ENCODE measurements at places on chromosomes 13 and 19. TPM values are rescaled to one million over a fixed set of nuclear protein-coding genes. Genes with fewer than 3 reads are reported as not detected.

The LACC1 gene
- total RNA-seq: 8.9 TPM

The SIGLEC9 gene
- total RNA-seq: not detected

The CEACAM20 gene
- not detected for total RNA-seq

- no peak for DNase-seq
- no peaks in the 10 kb centered on the region for H3K27me3 ChIP-seq
Measured at GRCh38 chr19:35462476-35462953, 14.5 kb downstream of the FFAR2 start.

- H3K4me3 ChIP-seq: no peak overlapping the region
- H3K36me3 ChIP-seq: no peaks in the 10 kb centered on the region
- H3K27me3 ChIP-seq: no peaks in the 10 kb centered on the region
- no peak overlapping the region for H3K27ac ChIP-seq
- DNase-seq: no peak
Measured at GRCh38 chr13:43293561-43293960, 270.2 kb downstream of the DNAJC15 start.

GRCh38 chr13:44306371-44307192, 67.0 kb upstream of the SERP2 start:
- H3K27me3 ChIP-seq: no peaks in the 10 kb centered on the region
- no peaks in the 10 kb centered on the region for H3K36me3 ChIP-seq
- peak overlapping the region; percentile 96 for H3K27ac ChIP-seq
- DNase-seq: peak; percentile 99
- H3K4me1 ChIP-seq: peaks cover 28% of the 10 kb centered on the region

DNA sequence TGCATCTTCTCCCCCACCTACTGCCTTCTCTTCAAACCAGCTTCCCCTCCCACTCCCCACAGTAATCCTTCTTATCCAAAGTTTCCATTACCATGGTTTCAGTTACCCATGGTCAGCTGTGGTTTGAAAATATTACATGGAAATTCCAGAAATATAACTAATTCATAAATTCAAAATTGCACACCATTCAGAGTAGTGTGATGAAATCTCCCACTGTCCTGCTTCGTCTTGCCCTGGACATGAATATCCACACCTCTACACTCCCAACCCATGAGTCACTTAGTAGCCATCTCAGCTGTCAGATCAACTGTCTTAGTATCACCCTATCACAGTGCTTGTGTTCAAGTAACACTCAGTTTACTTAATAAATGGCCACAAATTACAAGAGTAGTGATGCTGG, 3.8 kb upstream of the KCTD12 start:
- peaks cover 8% of the 10 kb centered on the region for H3K4me1 ChIP-seq
- no peak overlapping the region for H3K27ac ChIP-seq
- H3K36me3 ChIP-seq: no peaks in the 10 kb centered on the region
- peak; percentile 22 for DNase-seq
- no peak overlapping the region for H3K4me3 ChIP-seq
- no peaks in the 10 kb centered on the region for H3K27me3 ChIP-seq

- no peak for DNase-seq
- H3K4me1 ChIP-seq: no peaks in the 10 kb centered on the region
- H3K36me3 ChIP-seq: no peaks in the 10 kb centered on the region
- peaks cover 54% of the 10 kb centered on the region for H3K27me3 ChIP-seq
- H3K4me3 ChIP-seq: no peak overlapping the region
Measured at GRCh38 chr13:27962128-27962841, 6.8 kb downstream of the CDX2 start.

GRCh38 chr13:110450016-110450900, 111.3 kb downstream of the RAB20 start:
- no peak overlapping the region for H3K4me3 ChIP-seq
- peaks cover 11% of the 10 kb centered on the region for H3K36me3 ChIP-seq
- no peak overlapping the region for H3K27ac ChIP-seq
- DNase-seq: no peak

- H3K27me3 ChIP-seq: no peaks in the 10 kb centered on the region
- H3K36me3 ChIP-seq: no peaks in the 10 kb centered on the region
- no peaks in the 10 kb centered on the region for H3K4me1 ChIP-seq
- H3K4me3 ChIP-seq: no peak overlapping the region
- peak; percentile 14 for DNase-seq
Measured at GRCh38 chr13:33379608-33380007, 94.1 kb upstream of the STARD13 start.

GRCh38 chr19:13622766-13623715, 116.8 kb upstream of the CACNA1A start:
- DNase-seq: no peak
- H3K4me1 ChIP-seq: peaks cover 5% of the 10 kb centered on the region
- no peak overlapping the region for H3K27ac ChIP-seq
- H3K4me3 ChIP-seq: no peak overlapping the region

GRCh38 chr13:89695343-89696257, 1651.9 kb upstream of the MIR17HG start:
- H3K27ac ChIP-seq: no peak overlapping the region
- H3K36me3 ChIP-seq: no peaks in the 10 kb centered on the region

- no peaks in the 10 kb centered on the region for H3K36me3 ChIP-seq
- no peak overlapping the region for H3K4me3 ChIP-seq
- no peak for DNase-seq
Measured at GRCh38 chr19:29516821-29517395, 8.9 kb upstream of the VSTM2B start.

DNA sequence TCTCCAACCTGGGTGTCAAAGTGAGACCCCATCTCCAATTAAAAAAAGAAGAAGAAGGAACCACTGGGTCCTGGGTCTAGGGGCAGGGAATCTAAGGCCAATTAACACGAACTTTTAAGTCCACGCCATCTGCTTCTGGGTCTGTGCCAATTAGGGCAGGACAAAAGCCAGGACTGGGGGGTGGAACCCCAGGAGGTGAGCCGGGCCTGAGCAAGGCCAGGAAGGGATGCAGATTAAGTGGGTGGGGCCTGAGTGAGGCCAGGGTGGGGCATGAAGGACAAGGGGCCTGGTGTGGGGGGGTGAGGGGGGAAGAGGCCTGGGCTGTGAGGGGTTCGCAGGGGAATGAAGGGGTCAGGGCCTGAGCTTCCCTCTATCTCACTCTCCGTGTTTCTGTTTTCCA, 26.3 kb upstream of the ZNF83 start:
- H3K36me3 ChIP-seq: peaks cover 3% of the 10 kb centered on the region
- no peaks in the 10 kb centered on the region for H3K4me1 ChIP-seq
- no peak overlapping the region for H3K4me3 ChIP-seq
- DNase-seq: no peak
- no peak overlapping the region for H3K27ac ChIP-seq
- H3K27me3 ChIP-seq: no peaks in the 10 kb centered on the region

DNA sequence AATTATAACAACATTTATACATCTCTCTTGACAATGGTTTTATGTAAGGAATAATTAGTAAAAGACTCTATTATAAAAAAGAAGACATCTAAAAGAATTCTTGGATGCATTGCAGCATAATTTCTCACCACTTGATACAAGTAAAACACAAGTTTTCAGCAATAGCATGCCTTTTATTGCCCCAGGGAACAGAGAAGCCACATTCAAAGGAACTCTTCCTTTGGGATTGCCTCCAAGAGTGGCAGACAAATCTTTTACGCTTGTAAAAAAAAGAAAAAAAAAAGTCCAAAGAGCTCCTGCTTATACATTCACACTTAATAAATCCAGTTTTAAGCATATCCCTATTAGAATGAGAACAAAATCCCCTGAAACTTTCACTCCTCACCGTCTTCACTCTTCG, 2357.8 kb upstream of the PCDH20 start:
- H3K4me1 ChIP-seq: no peaks in the 10 kb centered on the region
- H3K4me3 ChIP-seq: no peak overlapping the region
- no peaks in the 10 kb centered on the region for H3K27me3 ChIP-seq
- H3K36me3 ChIP-seq: no peaks in the 10 kb centered on the region
- H3K27ac ChIP-seq: no peak overlapping the region
- DNase-seq: no peak

DNA sequence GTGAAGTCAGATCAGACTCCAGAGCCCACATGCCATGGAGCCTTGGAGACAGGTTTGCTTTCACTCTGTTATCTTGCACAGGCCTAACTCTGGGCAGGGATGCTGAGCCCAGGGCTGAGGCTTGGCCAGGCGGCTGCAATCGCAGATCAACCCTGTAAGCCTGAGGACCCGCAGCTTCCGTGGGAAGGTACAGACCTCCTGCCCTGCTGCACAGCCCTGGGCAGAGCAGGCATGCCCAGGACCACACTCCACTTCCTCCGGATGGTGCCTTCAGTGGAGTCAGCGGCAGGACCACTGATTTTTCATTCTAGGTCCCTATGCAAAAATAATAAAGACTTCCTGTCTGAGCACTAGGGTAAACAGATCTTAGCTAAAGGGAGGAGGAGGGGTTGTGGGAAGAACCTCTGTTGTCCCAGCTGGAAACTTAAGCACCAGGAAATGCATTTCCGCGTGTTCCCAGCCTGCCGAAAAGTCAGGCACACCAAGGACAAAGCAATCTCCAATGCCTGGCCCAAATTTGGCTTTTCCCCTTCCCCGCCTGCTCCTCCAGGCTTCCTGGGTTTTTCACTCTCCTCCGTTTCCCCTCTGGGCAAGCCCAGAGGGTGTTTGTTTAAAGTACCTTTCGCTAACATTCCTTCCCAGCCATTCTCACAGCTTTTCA, 87.3 kb downstream of the KCTD15 start:
- H3K4me1 ChIP-seq: no peaks in the 10 kb centered on the region
- DNase-seq: no peak
- no peaks in the 10 kb centered on the region for H3K36me3 ChIP-seq
- H3K27ac ChIP-seq: no peak overlapping the region
- H3K4me3 ChIP-seq: no peak overlapping the region

- peaks cover 9% of the 10 kb centered on the region for H3K36me3 ChIP-seq
- H3K27ac ChIP-seq: peak overlapping the region; percentile 65
- H3K27me3 ChIP-seq: no peaks in the 10 kb centered on the region
- H3K4me1 ChIP-seq: peaks cover 9% of the 10 kb centered on the region
- DNase-seq: no peak
- peak overlapping the region; percentile 95 for H3K4me3 ChIP-seq
Measured at GRCh38 chr19:35715981-35716800, 1.6 kb upstream of the KMT2B start.

DNA sequence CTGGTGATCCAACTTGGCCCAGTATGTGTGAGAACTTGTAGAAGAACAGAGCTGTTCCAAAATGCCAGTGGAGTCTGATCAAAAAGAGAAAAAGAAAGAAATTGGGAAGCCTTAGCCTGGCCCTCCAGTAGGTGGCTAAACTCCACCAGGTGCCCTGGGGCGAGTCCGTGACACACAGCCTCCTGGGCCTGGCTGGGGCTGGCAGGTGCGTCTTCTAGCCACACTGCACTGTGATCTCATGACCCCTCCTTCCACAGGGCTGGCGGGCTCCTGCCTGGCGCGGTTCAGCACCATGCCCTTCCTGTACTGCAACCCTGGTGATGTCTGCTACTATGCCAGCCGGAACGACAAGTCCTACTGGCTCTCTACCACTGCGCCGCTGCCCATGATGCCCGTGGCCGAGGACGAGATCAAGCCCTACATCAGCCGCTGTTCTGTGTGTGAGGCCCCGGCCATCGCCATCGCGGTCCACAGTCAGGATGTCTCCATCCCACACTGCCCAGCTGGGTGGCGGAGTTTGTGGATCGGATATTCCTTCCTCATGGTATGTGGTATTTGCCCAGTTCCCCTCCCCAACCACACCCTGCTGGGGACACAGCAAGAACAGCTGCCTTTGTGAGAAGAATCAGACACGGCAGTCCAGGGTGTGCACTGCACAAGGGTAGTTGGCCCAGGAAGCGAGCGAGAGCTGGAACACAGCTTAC, 53.7 kb downstream of the RAB20 start:
- DNase-seq: no peak
- H3K4me3 ChIP-seq: no peak overlapping the region
- peaks cover 23% of the 10 kb centered on the region for H3K36me3 ChIP-seq
- no peak overlapping the region for H3K27ac ChIP-seq
- no peaks in the 10 kb centered on the region for H3K4me1 ChIP-seq

DNA sequence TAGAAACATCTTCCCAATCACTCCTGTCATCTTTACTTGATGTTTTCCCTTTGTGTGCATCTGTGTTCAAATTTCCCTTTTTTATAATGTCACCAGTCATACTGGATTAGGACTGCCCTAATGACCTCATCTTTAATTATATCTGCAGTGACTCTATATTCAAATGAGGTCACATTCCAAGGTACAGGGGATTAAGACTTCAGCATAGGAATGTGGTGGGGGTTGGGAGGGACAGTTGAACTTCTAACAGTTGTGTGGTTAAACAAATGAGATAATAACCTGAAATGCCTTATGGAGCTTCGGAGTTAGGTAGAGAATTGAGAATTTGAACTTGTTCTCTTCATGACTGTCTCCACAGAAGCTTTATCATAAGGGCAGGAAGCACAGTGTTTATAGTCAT, 23.0 kb downstream of the PAN3 start:
- H3K4me1 ChIP-seq: no peaks in the 10 kb centered on the region
- no peak overlapping the region for H3K4me3 ChIP-seq
- no peak overlapping the region for H3K27ac ChIP-seq
- no peaks in the 10 kb centered on the region for H3K27me3 ChIP-seq
- H3K36me3 ChIP-seq: no peaks in the 10 kb centered on the region
